ENCODE measurements at places on chromosomes 16 and 17.

GRCh38 chr17:41796121-41796895 lies 9.8 kb upstream of the JUP start:
- no peak for DNase-seq

GRCh38 chr16:22014271-22014873 lies 6.5 kb downstream of the MOSMO start:
- DNase-seq = no peak

DNA sequence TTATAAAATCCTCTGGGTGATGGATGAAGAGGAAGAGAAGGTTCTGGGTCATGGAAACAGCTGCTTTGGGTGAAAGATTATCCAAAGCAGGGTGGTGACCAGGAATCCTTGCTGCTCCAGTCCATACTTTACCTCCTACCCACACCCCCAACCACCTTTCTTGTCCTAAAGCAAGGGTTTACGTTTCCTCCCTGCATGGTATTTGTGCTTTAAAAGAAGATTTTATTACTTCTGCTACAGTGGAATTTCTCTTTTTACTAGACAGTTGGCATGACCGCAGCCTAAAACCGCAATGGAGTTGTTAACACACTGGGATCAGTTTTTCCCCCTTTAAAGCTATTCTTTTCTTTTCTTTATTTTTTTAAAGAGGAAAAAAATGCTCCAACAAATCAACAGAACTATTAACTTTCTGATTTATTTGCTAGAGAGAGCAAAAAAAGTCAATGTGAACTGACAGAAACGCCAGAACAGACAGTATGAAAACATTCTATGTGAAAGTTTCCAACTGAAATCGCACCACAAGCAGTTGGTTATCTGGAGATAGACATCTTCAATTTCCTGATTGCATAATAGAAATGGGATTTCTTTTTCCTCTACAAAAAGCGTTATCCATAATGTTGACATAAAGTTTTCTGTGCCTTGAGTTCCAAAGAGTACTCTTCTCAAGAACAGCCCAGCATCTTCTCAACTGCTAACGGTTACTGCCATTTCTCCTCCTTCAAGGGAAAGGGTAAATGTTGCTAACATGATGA lies 236.0 kb downstream of the IRX3 start:
- no peak for DNase-seq

DNA sequence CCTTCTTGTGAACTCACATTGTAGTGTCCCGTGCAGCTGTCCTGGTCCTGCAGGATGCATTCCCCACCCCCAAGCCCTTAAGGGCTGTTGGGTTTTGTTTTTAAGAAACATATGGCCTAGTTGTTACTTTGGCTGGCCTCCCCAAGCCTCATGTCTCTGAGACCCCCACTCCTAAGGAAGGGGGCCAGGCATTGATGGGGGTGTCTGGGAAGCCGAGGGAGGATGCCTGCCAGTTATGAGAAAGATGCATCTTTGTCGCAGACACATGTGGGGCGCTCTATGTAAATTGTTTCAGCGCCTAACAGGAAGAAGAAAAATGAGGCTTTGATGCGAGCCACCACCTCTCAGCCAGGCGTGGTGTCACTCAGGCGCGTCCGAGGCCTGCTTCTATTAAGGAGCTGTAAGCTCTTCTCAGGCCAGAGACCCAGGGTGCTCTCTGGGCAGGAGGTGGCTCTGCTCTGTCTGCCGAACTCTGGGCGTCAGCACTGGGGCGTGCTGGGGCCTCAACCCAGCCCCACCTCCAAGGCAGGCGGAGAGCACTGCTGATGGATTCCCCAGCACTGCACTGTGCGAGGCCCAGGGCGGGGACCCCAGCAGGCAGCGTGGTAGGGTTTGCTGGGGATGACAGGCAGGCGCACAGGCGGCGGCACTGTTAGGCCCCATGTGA lies 70.6 kb downstream of the SREBF1 start:
- no peak for DNase-seq

- no peak for DNase-seq
Observed at GRCh38 chr17:40532520-40533253, 31.3 kb upstream of the TNS4 start.

DNA sequence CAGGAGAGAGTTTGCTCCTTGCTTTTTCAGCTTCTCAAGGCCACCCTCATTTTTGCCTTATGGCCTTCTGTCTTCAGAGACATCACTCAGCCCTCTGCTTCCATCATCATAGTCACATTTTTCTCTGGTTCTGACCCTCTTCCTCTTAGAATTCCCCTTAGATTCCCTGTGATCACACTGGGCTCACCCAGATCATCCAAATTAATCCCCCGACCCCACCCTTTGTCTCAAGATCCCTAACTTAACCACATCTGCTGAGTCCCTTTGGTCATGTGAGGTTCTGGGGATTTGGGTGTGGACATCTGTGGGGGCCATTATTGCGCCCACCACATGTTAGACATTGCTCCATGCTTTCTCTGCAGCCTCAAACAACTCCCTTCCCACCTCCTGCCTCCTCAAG lies 323.4 kb downstream of the CPPED1 start:
- DNase-seq = no peak

- DNase-seq = no peak
Observed at GRCh38 chr17:66675273-66675990, 159.5 kb upstream of the CACNG5 start.

DNA sequence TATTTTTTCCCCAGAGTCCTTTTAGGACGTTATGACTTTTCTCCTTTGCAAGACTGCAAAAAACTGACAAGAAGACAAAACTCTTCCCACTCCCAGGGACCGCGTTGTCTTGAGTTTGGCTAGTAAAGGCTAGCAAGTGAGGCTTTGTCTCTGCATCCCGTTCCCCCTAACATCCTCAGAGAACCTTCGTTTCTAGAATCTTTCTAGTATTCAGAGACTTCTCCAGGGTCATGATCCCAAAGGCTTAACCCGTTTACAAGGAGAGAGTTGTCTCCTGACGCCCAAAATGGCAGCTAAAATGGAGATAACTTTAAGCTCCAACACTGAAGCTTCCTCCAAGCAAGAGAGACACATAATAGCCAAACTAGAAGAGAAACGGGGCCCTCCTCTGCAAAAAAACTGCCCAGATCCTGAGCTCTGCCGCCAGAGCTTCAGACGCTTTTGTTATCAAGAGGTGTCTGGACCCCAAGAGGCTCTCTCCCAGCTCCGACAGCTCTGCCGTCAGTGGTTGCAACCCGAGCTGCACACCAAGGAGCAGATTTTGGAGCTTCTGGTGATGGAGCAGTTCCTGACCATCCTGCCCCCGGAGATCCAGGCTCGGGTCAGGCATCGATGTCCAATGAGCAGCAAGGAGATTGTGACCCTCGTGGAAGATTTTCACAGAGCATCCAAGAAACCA lies 843 bp downstream of the ZNF174 start:
- no peak for DNase-seq

- DNase-seq = no peak
Observed at GRCh38 chr16:14007450-14007849, 63.7 kb upstream of the MRTFB start.

- no peak for DNase-seq
Observed at GRCh38 chr17:44170499-44171201, at the start of gene ASB16. TSS of gene ASB16 (plus strand) at chr17:44170704. CDS start at chr17:44170790, 86 bp downstream.

DNA sequence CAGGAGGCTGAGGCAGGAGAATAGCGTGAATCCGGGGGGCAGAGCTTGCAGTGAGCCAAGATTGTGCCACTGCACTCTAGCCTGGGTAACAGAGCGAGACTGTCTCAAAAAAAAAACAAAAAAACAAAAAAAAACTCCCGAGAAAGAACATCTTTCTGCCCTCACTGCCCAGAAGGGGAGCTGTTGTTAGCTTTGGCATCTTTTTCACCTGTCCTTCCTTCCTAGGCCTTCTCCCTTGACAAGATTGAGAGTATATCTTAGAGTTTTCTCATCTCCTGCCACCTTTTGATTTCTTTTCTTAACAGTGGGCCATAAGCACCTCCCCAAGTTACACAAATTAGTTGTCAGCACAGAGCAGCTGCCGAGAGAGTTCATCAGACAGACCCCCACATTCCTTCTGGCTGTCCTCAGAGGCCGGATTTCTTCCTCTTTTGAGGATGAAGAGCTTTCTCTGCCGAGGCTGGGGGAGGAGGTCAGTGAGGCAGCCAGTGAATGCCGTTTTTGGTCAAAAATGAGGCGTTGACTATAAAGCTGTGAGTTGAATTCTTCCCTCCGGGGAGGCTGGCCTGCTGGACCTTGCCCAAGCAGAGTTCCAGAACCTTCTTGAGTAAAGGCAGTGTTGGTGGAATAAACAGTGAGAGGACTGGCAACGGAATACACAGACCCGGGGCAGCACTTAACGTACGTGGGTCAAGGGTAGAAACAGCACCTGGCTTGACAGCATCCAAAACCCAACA lies 127.0 kb downstream of the ABCC6 start:
- DNase-seq = no peak

GRCh38 chr17:56782338-56782737 lies 51.4 kb downstream of the C17orf67 start:
- DNase-seq = no peak

- no peak for DNase-seq
Observed at GRCh38 chr17:71821511-71821910, 299.3 kb upstream of the SOX9 start.

GRCh38 chr16:31225193-31225592 lies 8.3 kb upstream of the PYDC1 start:
- DNase-seq = no peak

DNA sequence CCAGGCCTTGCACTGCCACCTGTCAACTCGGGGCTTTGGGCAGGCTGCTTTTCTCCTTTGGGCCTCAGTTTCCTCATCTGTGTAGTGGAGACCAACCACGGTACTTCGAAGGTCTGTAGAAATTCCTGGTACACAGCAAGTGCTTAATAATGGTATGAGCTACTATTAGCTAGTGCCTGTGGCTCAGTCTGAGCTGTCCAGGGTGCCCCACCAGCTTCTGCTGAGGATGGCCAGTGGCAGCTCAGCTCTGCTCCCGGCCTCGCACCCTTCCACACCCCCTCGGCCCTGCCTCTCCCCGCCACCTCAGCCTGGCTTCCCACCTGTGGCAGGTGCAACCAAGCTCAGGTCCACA lies 26.2 kb upstream of the PLCG2 start:
- DNase-seq = no peak

DNA sequence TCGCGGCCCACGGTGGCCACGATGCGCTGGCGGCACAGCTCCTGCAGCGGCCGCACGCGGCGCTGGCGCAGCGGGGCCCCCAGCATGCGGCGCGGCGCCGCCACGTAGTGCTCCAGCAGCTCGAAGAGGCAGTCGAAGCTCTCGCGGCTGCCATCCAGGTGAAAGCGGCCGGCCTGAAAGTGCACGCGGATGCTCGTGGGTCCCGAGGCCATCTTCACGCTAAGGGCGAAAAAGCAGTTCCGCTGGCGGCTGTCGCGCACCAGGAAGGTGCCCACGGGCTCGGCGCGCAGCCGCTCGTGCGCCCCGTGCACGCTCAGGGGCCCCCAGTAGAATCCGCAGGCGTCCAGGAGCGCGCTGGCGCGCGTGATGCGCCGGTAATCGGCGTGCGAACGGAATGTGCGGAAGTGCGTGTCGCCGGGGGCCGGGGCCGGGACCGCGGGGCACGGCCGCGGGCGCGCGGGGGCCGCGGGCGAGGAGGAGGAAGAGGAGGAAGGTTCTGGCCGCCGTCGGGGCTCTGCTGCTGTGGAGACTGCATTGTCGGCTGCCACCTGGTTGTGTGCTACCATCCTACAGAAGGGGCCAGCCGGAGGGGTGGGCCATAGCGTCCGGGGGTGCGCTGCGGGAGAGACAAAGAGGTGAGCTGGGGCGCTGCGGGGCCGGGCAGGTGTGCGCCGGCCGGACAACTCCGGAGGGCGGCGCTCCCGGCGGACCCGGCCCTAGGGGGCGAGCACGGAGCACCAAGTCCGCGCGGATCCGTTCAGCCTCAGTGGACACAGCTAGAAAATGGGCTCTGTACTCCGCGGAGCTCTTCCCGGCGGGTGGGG lies 879 bp downstream of the SOCS1 start:
- DNase-seq = peak; percentile 53

- no peak for DNase-seq
Observed at GRCh38 chr17:83071966-83072562, 7.3 kb upstream of the METRNL start.

DNA sequence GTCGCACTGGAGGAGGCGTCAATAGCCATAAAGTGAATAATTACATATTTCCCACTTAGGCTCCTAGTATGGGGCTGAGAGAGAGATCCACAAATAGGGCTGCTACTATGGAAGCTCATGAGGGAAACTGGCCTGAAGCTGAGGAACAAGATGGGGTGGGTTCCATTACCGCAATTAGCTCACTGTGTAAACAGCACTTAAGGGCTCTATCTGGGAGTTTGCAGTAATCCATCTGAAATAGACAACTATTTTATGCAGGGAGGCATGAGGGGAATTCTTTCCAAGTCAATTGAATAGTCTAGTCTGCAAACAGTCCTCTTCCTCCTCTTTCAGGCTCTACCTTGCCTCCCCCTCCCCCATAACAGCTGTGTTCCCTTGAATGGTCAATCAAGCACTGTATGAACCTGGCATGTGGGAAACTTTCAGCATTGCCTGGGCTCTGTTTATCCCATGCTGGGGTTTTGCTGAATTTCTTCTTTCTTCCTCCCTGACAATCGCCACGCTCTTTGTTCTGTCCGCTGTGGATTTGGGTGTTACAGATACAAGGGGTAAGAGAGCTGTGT lies 56.1 kb upstream of the MAF start:
- no peak for DNase-seq

GRCh38 chr17:16352667-16353316 lies 477 bp downstream of the CENPV start:
- peak; percentile 21 for DNase-seq

DNA sequence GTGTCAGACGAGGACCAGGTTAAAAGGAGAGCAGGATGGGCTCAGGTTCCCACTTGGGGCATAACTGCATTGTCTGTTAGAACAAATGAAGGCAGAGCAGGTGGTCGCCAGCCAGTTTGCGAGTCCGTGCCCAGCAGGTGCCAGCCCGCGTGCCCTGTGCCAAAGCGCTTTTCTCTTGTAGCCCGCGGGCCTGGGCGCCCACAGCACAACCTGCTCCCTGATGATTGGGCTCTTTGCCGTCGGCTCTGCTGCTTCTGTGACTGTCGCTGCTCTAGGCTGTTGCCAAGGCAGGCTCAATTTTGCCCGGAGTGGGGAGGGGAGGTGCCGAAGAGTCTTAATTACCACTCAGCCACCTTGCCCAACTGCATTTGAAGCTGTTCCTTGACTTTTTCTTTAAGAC lies 21.1 kb downstream of the KNOP1 start:
- no peak for DNase-seq

GRCh38 chr17:40103071-40103661 lies 2.8 kb upstream of the NR1D1 start:
- DNase-seq = no peak

GRCh38 chr16:554297-554621 lies 5.9 kb upstream of the PRR35 start:
- no peak for DNase-seq
